ENCODE measurements at places on chromosomes 7 and 10.

GRCh38 chr10:133060881-133061280 lies 26.8 kb upstream of the ADGRA1 start:
- no peak for DNase-seq

DNA sequence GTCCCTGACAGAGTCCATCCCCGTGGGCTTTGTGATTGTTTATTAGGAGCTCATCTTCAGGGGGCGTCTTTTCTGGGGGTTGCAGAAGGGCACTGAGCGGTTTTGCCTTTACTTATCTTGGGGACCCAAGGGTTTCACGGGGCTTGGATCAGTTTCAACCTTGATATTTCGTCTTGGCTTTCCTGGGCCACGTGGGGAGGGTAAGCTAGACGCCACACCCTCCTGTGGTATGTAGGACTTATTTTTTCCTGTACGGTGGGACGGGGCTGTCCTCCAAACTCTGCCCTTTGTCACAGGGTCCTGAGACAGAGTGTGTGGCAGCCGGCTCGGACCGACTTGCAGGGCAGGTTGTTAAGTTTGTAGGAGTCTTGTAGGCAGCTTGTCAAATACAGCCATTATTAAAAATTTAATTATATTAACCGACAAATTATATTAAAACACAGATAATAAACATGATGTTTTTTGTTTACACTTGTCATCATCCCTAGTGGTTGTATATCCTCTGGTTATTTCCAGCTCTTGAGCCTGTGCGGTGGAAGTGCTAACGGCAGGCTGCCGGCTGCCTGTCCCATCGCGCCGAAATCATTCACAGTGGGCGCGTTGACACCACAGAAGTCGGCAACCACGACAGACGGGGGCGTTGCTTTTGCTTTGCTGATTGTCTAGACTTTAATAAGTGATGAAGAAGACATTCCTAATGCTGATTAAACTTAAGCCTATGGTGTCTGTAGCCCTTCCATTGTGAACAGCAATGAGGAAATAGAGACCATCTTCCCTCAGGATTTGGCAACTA lies 193.2 kb downstream of the DNAJB6 start:
- DNase-seq: no peak

- no peak for DNase-seq
Measured at GRCh38 chr10:20916976-20917375, 19.9 kb upstream of the NEBL start.

DNA sequence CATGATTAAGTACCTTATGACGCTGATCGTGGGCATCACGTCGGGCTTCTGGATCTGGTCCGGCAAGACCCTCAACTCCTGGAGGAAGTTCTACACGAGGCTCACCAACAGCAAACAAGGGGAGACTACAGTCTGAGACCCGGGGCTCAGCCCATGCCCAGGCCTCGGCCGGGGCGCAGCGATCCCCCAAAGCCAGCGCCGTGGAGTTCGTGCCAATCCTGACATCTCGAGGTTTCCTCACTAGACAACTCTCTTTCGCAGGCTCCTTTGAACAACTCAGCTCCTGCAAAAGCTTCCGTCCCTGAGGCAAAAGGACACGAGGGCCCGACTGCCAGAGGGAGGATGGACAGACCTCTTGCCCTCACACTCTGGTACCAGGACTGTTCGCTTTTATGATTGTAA lies 2.5 kb downstream of the FZD1 start:
- DNase-seq: no peak

DNA sequence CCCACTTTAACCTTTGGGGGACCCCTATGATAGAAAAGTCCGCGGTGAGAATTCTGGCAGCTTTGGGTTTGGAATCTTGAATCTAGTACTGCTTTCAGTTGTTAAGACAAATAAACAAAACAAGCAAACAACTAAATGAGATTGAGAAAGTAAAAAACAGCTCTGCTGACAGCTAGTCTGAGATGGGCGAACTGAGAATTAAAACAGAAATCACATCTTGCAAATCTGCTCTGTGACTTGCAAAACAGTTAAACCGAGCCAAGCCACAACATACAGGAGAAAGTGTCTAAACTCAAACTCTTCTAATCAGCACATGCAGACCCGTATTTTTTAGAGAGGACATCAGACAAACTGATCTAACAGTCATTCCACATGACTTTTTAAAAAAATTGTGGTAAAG lies 110.4 kb downstream of the SH2D4B start:
- DNase-seq: no peak

DNA sequence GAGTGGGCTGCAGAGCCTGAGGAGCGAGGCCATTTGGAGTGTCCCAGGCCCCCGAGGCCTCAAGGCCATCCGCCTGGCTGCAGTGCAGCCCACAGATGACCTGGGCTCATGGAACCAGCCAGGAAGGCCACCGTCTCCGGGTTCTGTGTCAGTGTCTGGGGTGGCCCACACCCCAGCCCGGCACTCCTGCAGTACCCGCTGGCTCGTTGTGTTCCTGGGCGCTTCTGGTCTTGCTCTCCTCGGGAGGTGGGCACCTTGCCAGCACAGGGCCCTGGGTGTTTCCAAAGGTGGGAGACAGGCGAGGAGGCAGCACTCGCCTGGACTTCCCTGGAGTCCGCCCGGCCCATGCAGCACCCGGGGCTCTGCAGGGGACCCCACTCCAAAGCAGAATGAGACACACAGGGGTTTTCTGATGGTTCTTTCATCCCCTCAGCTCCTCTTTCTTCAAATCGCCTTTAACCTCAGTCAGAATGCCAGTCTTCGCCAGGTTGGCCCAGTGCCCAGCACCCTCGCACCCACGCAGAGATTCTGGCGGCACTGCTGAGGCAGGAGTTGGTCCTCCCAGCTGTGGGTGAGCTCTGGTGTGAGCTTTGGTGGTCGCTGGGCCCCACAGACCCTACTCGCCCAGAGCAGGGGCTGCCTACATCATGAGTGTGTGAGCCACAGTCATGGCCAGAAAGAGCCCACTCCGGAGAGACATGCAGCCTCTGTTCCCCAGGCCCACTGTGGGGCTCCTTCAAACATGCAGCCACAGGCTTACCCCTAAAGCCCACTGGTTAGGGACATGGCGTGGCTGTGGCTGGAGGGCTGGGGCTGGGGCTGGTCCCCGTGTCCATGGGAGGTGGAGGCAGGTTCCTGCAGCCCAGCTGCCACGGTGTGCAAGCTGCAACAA lies 155.7 kb downstream of the EBF3 start:
- DNase-seq: no peak

- DNase-seq: no peak
Measured at GRCh38 chr7:74216361-74216761, 6.6 kb downstream of the LAT2 start.

GRCh38 chr10:74314166-74314565 lies 163.1 kb downstream of the ADK start:
- no peak for DNase-seq

DNA sequence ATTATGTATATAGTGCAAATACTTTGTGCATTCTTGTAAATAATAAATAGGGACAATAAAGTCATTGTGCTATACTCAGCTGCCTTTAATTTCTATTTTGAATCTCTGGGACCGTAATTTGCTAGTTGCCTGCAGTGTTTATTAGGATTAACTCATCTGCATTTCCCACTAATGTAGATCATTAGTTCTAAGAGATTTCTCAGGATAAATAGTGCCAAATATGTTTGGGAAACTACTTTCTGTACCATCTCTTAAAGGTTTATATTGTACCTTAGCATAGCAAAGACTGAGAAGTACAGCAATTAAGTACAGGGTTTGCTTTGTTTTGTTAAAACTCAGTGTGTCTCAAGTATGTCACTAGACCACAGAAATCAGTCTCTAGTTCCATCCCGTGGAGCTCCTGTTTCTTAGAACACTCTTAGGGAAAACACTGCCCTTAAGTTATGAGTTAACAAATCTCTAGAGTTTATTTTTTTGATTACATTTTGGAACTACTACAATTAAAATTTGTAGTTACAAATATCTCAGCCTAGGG lies 26.0 kb downstream of the ADD3 start:
- DNase-seq: no peak

- no peak for DNase-seq
Measured at GRCh38 chr10:43027331-43027955, 49.4 kb upstream of the RET start.

DNA sequence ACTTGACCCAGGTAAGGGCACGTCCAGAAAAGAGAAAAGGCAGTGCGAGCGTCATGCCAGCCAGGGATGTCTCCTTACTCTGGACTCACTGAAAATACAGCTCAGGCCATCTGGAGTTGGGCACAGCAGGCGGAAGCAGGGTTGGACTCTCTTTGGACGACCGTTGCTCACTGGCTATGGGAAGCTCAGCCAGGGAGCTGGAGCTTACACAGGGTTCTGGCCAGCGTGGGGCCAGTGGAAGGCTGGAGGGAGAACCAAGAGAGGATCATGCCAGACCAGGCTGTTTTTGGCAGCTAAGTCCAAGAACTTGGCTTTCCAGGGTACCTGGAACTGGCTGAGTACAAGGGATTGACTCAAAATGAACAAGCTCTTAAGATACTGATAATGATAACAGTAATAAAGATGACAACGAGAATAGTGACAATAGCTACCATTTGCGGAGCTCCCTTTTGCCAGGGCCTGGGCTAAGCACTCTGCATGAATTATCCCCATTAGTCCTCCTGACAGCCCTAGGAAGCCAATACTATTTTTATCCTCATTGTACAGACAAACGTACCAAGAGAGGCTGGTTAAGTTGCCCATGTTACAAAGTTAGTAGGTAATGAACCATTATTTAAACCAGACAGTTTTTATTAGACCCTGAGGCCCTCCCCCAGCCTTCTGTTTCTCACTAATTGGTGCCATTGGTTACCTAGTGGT lies 177.6 kb downstream of the PTPN20 start:
- DNase-seq: no peak

DNA sequence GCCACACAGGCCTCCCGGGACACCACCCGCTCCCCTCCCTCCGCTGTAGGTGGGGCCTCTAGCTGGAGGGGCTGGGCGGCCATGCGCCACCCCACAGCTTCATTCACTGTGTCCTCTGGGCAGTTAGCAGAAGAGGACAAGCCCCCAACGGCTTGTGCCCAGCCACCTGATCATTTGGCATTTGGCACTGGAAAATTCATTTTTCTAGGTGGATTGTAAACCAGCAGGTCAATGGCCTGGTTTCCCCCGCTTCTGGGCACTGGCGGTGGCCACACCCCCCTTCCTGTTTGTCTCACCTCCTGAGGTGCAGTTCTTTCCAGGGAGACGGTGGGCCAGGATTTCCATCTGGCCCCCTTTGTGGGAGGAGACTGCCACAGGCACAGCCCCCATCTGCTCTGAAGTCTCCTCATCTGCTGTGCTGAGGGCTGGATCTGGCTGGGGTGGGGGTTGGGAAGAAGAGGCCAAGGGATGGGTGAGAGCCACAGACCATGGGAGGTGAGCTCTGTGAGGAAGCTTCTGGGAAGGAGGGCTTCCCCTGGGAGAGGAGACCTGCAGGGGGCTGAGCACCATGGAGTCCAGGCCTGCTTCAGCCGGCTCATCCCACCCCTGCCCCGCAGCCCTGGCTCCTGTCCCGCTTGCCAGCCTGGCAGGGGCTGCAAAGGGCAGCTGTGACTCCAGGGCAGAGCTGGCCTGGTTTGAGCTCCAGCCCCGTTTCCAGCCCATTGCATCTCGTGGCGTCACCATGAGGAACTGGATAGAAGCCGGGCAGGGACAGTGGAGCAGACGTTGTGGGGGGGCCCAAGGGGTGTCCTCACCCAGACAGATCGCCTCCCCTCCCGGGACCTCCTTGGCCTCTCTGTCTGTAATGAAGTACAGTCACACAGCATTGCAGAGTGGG lies 40.1 kb upstream of the SLC29A3 start:
- DNase-seq: no peak

DNA sequence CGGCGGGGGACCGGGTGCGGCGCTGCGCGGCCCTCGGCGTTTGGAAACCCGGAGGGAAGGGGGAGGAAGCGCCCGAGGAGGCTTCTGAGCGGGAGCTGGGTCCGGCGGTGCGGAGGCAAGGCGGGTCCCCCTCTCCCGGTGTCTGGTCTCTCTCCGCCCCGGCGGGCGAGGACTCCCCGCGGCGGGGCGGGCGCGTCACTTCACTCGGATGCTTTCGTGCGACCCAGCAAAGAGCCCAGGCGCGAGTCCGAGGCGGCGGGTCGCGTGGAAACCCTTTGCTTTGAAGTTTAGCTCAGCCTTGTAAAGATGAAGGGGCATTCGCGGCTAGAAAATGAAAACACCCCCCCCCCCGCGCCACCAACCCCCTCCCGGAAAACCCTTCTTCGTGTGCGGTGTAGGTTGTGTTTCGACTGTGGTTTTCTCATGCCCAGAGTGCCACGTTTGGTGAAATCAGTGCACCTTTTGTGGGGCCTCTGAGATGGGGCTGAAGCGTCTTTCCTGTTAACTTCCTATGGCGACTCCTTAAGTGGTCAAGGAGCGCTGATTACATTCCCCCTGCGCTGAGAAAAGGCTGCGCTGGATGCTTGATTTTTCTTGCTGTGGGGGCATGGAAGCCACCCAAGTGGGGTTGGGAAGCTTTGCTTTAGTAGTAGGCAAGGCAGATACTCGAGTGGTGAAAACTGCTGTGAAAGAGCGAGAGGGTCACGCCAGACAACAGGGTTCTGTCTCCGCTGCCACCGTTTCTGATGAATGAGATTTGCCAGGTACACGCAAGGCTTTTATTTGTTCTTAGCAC lies 876 bp downstream of the GNAI1 start:
- peak; percentile 1 for DNase-seq

GRCh38 chr10:30215141-30215540 lies 133.9 kb downstream of the MTPAP start:
- DNase-seq: no peak

- no peak for DNase-seq
Measured at GRCh38 chr7:93851536-93851935, 39.0 kb downstream of the TFPI2 start.

DNA sequence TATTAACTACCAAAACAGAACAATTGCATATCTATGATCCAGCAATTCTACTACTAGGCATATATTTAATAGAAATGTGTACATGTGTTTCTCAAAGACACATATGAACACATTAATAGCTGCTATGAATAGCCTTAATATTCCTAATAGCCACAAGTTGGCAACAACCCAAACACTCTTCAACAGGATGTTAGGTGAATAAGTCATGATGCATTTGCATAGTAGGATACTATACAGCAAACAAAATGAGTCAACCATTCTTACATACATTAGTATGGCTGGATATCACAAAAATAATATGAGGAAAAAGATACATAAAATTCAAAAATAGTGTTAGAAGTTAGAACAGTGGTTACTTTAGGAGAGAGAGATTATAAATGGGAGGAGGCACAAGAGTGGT lies 26.8 kb upstream of the ZNF746 start:
- DNase-seq: no peak
